HuH-7.5 (cell line): ENCODE measurements at places on chromosomes 1 and 21.

DNA sequence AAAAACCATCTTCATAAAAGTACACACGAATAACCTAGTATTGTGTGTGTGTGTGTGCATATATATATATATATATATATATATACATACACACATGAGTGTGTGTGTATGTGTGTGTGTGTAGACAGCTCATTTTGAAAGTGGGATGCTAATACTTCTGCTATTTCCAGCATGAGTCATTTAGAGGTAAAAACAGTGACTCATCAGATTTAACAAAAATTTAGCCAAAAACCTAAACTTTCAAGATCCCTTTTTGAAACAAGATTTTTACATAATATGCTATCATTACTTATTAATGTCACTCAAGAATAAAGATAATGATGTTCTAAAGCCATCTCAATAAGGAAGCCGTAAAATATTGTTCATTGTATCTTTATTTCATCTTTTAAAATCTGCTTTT, 35.6 kb upstream of the ADGRL4 start:
- no peak for DNase-seq

- DNase-seq = no peak
These were observed 1369.1 kb upstream of the ADGRL4 start for GRCh38 chr1:80375662-80376061.

GRCh38 chr1:100510451-100510850, 27.5 kb upstream of the GPR88 start:
- no peak for DNase-seq

DNA sequence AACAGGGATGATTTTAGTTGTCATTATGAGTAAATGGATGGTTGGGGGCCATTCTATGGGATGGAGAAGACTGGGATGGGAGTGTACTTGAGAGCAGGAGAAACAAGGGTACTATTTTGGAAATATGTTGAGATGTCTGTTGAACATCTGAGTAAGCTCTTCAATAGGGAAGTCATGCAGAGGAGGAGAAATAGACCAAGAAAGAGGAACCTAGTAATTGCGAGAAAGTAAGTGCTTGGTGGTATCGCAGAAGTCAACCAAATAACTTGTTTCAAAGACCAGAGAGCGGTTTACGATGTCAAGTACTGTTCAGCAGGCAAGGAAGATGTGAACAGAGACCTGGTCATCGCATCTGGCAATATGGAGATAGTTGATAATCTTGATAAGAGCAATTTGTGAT, 22.4 kb upstream of the CHRM3 start:
- DNase-seq = no peak

- DNase-seq = no peak
These were observed 103.4 kb downstream of the VPS13D start for GRCh38 chr1:12333036-12333785.

- no peak for DNase-seq
These were observed 782 bp upstream of the PFKL start for GRCh38 chr21:44299085-44299457.

- no peak for DNase-seq
These were observed 93.0 kb upstream of the GRIK3 start for GRCh38 chr1:37127254-37127748.

- DNase-seq = no peak
These were observed 36.7 kb upstream of the SLC19A1 start for GRCh38 chr21:45578811-45579381.

- no peak for DNase-seq
These were observed 229.4 kb upstream of the POU3F1 start for GRCh38 chr1:38275960-38276359.

- DNase-seq = no peak
These were observed 65.9 kb downstream of the DNTTIP2 start for GRCh38 chr1:93813076-93813475.

DNA sequence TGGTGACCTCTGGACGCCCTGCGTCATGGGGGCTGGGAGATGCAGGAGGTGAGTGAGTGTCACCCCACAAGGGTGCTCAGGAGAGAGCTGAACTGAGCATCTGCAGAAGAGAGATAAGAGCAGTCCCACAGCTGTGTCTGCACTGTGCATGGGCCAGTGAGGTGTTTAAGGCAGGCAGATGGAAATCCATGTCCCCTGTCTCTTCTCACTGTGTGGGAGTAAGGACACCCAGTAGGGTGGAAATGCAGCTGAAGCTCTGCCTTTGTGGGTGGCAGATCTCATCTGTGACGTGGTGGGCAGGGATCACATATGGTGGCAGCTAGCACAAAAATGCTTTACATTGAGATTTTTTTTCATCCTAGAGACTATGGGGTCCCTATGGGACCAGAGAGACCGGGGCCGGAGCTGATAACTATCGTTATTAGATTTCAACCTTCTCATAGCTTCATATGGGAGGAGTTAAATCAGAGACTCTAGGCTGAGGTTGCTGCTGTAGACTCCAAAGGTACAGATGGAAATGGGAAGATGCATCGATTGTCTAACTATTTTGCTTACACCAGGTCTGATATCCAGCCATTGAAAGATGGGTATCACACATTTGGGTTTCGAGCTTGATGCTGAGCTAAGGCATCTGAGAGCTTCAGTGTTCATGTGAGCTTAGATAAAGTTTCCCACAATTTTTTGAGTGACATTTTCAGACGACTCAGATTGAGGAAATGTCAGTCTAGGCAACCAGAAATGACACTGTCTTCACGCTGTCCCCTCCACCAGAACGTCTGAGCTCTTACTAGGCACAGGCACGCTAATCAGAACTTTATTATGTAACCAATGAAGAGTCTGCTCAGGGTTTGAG, 65.3 kb upstream of the PSEN2 start:
- no peak for DNase-seq

GRCh38 chr1:116654351-116654750, 13.2 kb downstream of the IGSF3 start:
- DNase-seq = no peak

DNA sequence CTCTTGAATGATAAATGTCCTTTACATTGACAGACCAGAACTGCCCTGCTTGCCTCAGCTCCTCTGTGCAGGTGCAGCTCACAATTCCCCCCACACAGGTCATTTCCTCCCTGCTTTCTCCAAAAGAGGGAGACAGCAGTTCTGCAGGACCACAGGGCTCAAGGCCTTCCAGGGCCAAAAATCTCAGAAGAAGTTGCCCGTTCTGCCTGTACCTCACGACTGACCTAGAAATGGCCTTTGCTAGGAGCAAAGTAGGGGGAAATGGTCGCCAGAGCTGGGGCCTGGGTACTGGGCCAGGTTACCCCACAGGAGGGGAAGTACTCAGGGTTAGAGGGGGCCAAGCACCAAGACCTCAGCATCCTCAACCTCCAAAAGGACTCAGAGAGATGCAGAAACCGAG, 11.1 kb downstream of the RNU1-2 start:
- no peak for DNase-seq

DNA sequence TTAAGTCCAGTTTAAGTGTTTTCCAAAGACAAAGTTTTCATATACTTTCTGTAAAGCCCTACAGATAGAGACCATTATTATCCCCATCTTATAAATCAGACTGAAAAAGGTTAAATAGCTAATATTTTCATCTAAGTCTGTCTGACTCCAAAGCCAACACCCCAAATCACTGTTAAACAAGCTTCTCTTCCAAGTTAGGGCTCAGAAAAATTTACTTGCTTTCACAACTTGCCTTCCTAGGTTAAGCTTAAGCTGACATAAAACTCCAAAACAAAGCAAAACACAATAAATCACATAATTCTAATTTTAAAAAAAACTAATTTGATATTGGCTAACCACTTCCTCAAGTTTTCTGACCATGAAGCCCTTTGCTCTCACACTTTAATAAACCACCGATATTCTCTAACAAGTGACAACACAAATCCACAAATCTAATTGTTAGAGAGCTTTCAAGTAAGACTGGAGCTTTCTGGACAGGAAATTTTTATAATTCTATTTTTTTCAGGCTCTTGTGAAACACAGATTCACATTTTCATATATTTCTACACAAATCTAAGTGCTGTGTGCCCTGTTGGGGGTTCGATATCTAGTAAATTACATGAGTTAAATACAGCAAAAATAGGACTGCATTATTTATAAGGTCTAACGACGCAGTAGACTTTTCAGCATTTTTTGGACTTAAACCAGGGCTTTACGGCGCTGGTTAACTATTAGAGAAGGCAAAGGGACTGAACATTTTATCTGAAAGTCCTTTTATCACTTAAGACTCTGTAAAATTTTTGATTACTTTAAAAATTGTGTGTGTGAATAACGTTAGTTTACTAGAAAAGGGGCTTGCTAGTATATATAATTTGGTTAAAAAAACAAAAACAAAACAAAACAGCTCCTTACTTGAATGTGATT, 2.1 kb downstream of the GNG12 start:
- DNase-seq = no peak

- no peak for DNase-seq
These were observed 1500.2 kb upstream of the PRMT6 start for GRCh38 chr1:105556266-105556665.

GRCh38 chr1:178532392-178532791, 19.5 kb downstream of the TEX35 start:
- DNase-seq = peak; percentile 78

- DNase-seq = no peak
These were observed 51.8 kb downstream of the POU2F1 start for GRCh38 chr1:167272369-167272957.

DNA sequence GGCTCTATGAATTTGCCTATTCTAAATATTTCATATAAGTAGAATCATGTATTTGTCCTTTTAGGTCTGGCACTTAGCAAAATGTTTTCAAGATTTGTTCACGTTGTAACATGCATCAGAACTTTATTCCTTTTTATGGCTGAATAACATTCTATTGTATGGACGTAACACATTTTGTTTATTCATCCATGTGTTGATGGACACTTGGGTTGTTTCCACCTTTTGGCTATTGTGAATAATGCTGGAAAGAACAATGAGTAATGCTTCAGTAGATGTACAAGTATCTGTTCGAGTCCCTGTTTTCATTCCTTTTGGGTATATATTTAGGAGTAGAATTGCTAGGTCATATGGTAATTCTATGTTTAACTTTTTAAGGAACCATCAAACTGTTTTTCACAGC, 24.7 kb downstream of the SLC35A3 start:
- no peak for DNase-seq

- no peak for DNase-seq
These were observed 68.9 kb downstream of the LRIG2 start for GRCh38 chr1:113141650-113142473.

GRCh38 chr1:33167650-33168447, 14.0 kb downstream of the TRIM62 start:
- DNase-seq = no peak

DNA sequence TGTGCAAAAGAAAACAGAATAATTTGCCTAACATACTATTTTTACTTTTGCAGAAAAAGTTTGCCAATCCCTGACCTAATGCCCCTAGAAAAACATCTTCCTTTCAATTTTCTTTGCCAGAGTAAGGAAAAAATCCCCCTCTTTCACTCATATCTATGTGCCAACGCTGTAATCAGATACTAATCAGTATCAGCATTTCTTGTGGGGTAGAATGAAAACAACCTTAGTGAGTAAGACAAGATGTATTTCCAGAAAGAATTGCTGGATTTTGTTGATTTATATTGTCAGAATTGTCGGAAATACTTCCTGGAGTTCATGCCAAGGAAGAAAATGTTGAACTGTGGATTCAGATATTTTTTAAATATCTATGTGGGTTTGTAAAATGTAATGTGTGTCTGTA, 1893.8 kb downstream of the NCAM2 start:
- DNase-seq = no peak

GRCh38 chr1:49190138-49190537, 413.4 kb upstream of the BEND5 start:
- no peak for DNase-seq

GRCh38 chr1:22780696-22781095, 70.1 kb downstream of the EPHB2 start:
- no peak for DNase-seq

GRCh38 chr1:225454733-225455132, 26.9 kb upstream of the LBR start:
- peak; percentile 46 for DNase-seq

DNA sequence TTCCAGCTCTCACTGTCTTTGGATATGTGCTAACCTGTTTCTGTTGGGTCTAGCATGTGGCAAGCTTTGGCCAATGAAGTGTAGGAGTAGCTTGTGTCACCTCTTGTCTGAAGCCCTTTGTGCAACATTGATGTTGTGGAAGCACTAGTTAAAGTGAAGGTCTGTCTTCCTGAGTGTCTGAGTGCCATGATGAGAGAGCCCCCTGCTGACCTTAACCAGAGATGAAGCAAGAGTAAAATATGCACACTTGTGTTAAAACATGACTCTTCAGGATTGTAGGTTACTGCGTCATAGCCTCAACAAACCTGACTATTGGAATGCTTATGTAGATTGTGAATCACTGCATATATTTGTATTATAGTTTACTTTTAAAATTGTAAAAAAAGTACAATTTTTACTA, 103.7 kb downstream of the NCAM2 start:
- DNase-seq = no peak

DNA sequence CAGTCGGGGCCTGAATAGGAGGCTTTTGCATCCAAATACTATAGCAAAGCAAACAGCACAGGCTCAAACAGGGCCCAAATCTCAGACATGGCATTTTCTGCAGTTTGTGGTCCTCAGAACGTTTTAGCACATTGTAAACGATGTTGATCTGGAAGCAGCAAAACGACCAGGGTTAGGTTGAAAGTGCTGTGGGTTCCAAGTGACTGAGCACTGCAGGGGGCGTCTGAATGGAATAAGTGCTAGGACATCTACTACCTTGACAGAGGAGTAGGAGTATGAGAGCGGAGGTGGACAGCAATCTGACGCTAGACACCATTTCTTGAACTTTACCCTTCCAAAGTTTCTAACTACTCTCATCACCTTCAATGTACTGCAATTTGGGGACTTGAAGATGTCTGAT, 214.9 kb downstream of the BARHL2 start:
- no peak for DNase-seq

DNA sequence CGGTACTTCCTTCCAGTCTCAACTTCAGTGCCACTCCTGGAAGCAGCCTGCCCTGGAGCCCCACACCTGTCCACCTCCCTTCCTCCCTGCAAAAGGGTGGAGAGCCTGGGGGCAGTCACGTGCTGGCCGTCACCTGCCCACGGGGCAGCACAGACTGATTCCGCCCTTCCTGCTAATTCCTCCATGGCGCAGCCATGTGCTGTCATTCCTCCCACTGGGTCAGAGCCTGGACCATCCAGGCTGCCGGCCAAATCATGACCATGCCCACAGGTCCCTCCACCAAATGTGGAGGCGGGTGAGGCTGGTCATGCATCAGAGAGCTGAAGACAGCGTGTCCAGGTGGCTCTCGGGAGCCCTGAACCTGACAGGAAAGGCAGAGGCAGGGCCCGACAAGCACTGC, 24.4 kb upstream of the GPR153 start:
- no peak for DNase-seq

DNA sequence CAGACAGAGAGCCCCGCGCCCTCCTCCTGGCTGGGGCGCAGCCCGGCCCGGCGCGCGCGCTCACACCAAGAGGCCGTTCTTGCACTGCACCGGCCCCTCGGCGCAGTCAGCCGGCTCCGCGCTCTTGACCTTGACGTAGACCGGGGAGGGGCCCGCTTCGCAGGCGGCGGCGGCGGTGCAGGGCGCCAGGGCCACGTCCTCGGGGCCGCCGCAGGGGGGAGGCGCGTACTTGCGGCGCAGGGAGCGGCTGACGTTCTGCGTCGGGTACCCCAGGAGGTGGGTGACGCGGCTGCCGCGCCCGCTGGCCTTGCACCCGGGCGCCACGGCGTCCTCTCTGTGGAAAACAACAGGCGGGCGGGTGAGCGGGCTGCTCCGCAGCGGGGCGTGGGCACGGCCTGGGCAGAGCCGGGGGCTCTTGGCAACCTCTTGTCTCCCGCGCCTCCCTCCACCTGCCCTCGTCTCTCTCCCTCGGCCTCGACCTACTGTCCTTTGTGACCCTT, 7.7 kb downstream of the VSIG8 start:
- DNase-seq = peak; percentile 33

GRCh38 chr1:27136998-27137542, 17.9 kb downstream of the SLC9A1 start:
- DNase-seq = no peak
